CD4-positive, alpha-beta T cell treated with Interleukin-21 for 1 hour (primary cell): ENCODE measurements at places on chromosomes 7 and 10.

GRCh38 chr7:143477501-143478150 lies at the start of gene TAS2R41:
TAS2R41 (plus strand) TSS chr7:143477873; CDS start chr7:143477873, 0 bp downstream.
- no peak for DNase-seq

GRCh38 chr10:70513848-70514309 lies 35.3 kb downstream of the PALD1 start:
- no peak for DNase-seq

DNA sequence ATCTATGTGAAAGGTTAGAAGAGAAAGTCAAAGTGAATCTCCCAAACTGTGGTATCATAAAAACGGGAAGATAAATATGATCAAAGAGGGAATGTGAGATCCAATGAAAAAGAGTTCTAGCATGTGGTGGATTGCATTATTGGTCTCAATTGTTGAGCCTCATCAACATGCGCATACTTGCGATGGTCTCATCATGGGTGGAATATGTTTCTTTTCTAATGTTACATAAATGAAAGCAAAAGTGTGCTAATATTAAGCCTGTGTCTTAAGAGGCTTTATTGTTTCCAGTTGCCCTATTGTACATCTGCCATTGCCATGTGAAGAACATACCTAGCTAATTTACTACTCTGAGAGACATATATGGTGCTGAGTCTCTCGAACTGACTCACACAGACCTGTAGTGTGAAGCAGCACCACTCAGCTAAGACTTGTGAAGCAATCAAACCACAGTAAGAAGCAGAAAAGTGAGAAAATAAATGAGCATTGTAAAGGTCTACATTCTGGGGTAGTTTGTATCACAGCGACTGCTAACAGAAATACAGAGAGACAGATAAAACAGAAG lies 645.5 kb upstream of the PCDH15 start:
- no peak for DNase-seq

GRCh38 chr10:130357951-130358350 lies 221.8 kb downstream of the GLRX3 start:
- no peak for DNase-seq

DNA sequence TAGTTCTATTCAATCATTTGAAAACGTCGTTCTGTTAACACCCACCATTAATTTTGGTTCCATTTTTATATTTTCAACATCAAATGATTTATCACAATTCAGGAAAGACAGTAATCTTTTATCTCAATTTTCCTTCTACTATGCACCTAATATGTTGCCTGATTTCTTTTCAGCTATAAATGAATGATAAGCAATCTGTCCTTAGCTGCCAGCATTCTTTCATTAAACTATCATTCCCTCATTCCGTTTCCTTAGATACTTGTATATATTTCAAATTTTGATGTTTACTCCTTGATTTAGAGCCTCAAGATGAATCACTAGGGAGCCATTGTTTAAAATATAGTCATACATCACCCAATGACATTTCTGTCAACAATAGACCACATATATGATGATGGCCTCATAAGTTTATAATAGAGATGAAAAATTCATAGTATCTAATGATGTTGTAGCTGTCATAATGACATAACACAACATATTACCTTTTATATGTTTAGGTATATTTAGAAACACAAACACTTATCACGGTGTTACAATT lies 661.7 kb downstream of the IPMK start:
- no peak for DNase-seq

GRCh38 chr10:69087590-69088470 lies at the start of gene SRGN:
SRGN (plus strand) TSS chr10:69088103; CDS start chr10:69088158, 55 bp downstream.
- peak; percentile 95 for DNase-seq

GRCh38 chr7:157006829-157007469 lies 3.5 kb downstream of the MNX1 start:
- DNase-seq: no peak

DNA sequence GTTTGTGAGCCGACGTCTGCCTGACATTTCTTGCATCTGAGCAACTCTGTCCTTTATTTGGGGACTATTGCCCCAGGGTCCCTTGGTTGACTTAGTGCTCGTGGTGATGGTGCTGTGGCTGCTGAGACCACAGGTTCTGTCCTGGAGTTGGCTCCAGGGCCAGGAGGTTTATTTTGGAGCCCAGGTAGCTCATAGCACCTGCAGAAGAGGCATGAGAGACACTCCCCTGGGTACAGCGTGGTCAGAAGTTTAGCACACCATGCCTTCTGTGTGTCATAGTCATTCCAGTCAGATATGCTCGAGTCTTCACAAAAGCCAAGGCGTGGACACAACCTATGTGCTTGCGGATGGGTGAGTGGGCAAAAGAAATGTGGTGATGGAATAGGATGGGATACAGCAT lies 496.9 kb downstream of the TCERG1L start:
- no peak for DNase-seq

DNA sequence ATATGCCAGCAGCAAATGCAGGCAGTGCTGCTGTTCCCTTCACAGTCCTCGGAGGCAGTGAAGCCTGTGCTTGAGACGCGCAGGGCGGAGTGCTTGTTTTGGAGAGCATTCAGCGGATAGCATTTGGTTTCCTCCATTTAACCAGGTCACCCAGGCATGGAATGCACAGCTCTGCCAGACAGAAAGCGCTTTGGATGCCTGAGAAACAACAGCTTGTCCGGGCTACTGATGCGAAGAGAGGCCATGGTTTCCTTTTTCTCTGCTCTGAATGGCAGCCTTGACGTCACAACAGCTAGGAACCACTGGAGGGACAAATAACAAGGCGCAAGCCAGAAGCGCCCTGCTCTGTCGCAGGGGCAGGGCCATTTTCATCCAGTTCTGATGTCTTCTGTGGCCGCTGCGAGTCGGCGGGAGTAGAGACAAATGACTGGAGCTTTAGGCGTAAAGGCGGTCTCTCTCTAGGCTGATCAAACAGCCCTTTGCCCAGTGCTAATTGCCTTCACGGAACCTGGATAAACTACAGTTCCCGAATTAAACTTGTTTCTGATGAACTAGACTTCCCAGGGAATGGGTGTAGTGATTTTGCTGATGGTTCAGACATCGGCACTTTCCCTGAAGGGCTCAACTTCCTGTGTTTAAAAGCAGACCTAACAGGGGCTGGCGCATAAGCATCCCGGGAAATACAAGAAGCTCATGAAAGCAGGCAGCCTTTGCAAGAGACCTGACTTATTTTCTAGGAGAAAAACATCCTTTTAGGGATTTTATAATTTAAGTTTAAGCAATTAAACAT lies 187.6 kb upstream of the KLF14 start:
- DNase-seq: no peak

DNA sequence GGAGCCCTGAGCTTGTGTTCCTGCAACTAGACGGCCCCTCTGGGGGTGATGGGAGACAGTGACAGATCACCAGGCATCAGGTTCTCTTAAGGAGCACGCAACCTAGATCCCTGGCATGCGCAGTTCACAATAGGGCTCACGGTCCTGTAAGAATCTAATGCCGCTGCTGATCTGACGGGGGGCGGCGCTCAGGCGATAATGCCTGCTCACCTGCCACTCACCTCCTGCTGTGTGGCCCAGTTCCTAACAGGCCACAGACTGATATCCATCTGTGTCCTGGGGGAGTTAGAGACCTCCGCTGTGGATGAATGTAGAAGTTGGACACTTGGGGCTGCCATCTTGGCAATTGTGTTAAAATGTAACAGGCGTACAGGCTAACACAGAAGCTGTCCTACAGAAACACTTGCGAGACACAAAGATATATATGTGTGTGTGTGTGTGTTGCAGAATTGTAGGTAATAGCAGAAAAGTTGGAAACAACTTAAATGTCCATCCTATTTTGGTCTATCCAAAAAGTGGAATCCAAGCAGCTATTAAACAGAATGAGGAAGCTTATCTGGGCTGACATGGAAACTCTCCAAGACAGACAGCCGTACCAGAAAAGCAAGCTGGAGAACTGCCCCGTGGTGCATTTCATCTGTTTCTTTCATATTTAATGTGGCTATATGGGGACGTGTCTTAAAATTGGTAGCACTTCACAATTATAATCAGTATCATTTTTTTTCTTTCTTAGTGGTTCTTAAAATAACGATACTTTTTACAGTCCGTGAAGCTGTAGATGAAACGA lies 82.8 kb downstream of the MKI67 start:
- no peak for DNase-seq

GRCh38 chr7:28276298-28276697 lies 95.7 kb upstream of the JAZF1 start:
- no peak for DNase-seq

DNA sequence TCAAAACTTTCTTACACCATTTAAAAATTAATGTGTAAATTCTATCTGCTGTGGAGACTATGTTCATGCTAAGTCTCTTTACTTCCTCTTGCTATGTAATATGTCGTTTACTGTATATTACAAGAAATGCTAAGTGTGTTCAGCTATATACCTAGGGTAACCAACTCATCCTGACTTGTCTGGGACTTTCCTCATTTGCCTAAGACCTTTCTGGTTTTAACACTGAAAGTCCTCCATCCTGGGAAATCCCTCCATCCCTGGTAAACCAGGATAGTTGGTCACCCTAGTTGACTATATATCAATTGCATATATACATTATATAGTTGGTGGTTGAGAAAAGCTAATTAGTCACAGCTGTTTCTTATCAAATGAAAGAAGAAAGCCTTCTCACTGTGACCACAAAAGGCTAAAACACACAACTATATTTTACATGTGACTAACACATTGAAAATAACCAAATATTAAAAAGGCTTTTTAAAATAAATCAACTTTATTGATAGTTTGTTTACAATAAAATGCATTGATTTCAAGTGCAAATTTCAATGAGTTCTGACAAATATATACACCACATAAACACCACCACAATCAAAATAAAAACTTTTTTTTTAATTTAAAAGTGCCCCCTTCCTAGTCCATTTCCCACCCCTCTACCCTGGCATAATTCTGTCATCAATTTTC lies 167.7 kb upstream of the INHBA start:
- no peak for DNase-seq

DNA sequence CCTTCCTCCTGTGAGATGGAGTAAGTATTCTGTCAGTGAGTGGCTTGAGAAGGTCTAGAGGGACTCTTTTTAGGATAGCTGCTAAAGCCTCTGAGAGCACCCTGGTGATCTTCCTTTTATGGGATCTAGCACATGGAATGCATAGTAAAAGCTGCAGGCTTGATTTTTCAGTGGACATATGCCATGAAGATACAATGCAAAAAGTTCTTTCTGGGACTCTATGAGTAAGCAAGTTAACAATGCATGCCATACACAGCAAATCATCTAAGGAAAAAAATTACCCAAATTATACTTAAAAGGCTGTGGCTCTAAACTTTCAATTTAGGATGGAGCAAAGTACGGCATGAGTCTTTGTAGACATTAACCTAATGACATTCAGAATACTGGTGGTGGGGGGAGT lies 154.5 kb downstream of the SGMS1 start:
- no peak for DNase-seq

GRCh38 chr7:148163246-148163645 lies 427.3 kb upstream of the C7orf33 start:
- no peak for DNase-seq

- no peak for DNase-seq
These were observed 272.0 kb downstream of the POU6F2 start for GRCh38 chr7:39249635-39250152.

- no peak for DNase-seq
These were observed 270.3 kb upstream of the HABP2 start for GRCh38 chr10:113282564-113282963.

GRCh38 chr7:144957998-144958397 lies 122.1 kb upstream of the TPK1 start:
- DNase-seq: no peak

DNA sequence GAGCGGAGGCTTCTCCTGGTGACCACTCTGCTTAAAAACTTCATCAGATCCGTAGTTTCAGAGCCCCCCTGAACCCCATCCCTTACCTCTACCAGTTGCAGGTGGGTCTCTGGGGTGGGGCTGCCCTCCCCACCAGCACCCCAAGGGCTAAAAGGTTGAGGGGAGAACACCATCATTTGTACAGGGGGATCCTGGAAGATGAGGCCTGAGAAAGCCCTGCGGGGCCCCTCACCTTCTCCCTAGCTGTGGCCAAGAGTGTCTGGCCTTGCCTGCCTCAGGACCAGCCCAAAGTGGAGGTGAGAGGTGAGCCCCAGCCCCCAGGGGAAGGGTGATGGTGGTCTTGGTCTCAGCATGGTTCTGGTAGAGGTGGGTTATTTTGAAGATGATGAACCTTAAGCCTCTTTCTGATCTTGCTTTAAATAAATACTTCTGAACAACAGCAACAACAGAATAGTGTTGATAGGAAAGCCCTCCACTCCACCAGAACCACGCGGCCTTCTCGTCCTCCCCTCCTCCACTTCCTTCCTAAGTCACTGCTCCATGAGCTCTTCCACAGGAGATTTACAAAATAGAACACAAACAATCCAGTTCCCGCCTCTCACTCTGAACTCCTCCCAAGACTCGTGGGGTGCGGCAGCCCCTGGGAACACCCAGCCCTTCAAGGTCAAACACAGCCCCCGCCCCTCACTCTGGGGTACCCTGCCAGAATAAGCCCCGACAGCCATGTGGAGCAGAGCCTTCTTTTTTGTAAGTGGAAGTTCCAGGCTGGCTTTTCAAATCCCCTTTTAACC lies 169.1 kb downstream of the EGFR start:
- DNase-seq: no peak

- DNase-seq: no peak
These were observed 48.3 kb downstream of the TMEM270 start for GRCh38 chr7:73909051-73909941.

DNA sequence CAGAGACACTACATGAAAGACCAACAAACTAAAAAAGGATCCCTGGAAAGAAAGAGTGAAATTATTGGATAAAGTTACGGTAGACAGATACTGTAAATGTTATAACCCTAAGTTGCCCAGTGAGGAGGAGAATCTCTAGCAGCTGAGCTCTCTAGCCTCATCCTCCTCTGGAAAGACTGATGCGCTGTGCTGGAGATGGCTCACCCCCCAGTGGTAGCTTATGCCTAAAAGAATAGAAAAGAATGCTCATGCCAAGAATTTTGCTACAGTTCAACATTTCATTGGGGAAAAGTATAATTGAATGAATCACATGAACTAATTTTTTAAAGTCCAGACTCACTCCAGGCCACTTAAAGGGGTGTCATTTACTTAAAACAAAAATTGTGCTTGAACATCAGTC lies 50.8 kb upstream of the RNF32 start:
- DNase-seq: no peak

- no peak for DNase-seq
These were observed 7.7 kb downstream of the DIP2C start for GRCh38 chr10:681670-682318.

GRCh38 chr7:134645478-134645877 lies 1.2 kb upstream of the BPGM start:
- no peak for DNase-seq

DNA sequence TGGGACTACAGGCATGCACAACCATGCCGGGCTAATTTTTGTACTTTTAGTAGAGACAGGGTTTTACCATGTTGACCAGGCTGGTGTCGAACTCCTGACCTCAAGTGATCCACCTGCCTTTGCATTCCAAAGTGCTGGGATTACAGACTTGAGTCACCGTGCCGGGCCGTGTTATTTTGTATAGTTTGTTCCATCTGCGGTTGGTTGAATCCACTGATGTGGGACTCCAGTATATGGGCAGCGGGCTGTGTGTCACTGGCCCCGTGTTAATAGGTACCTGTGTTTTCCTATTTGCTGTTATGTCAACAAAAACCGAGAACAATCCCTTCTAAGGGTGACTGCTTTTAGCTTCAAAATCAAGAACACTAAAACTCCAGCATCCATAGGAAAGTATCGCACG lies 297.6 kb upstream of the PITRM1 start:
- no peak for DNase-seq

GRCh38 chr10:22723783-22724182 lies 9.4 kb upstream of the PIP4K2A start:
- DNase-seq: no peak

GRCh38 chr7:51545131-51545530 lies 228.5 kb upstream of the COBL start:
- DNase-seq: no peak
